Activated naive CD8-positive, alpha-beta T cell treated with anti-CD3 and anti-CD28 coated beads, Interleukin-2, amount 10 ng/mL, durations not matched to agents 7 days and 5 days (primary cell): ENCODE measurements at places on chromosomes 12 and 14. TPM values are rescaled to one million over a fixed set of nuclear protein-coding genes. Genes with fewer than 3 reads are reported as not detected.

POTEM gene
- not detected for total RNA-seq

GRCh38 chr12:17642340-17642650 is 447.7 kb downstream of the RERGL start:
- peaks cover 5% of the 10 kb centered on the region for H3K4me1 ChIP-seq
- H3K4me3 ChIP-seq = no peak overlapping the region
- no peaks in the 10 kb centered on the region for H3K27me3 ChIP-seq
- DNase-seq = no peak

GRCh38 chr12:66538970-66539369 is 139.9 kb downstream of the GRIP1 start:
- no peak overlapping the region for H3K4me3 ChIP-seq
- no peaks in the 10 kb centered on the region for H3K4me1 ChIP-seq
- H3K27me3 ChIP-seq = no peaks in the 10 kb centered on the region
- no peak overlapping the region for H3K27ac ChIP-seq
- no peak for DNase-seq

GRCh38 chr12:29238822-29239291 is 89.8 kb downstream of the FAR2 start:
- no peak overlapping the region for H3K27ac ChIP-seq
- peaks cover 7% of the 10 kb centered on the region for H3K4me1 ChIP-seq
- no peak overlapping the region for H3K4me3 ChIP-seq
- H3K36me3 ChIP-seq = peaks cover 4% of the 10 kb centered on the region
- no peaks in the 10 kb centered on the region for H3K27me3 ChIP-seq
- DNase-seq = no peak

DNA sequence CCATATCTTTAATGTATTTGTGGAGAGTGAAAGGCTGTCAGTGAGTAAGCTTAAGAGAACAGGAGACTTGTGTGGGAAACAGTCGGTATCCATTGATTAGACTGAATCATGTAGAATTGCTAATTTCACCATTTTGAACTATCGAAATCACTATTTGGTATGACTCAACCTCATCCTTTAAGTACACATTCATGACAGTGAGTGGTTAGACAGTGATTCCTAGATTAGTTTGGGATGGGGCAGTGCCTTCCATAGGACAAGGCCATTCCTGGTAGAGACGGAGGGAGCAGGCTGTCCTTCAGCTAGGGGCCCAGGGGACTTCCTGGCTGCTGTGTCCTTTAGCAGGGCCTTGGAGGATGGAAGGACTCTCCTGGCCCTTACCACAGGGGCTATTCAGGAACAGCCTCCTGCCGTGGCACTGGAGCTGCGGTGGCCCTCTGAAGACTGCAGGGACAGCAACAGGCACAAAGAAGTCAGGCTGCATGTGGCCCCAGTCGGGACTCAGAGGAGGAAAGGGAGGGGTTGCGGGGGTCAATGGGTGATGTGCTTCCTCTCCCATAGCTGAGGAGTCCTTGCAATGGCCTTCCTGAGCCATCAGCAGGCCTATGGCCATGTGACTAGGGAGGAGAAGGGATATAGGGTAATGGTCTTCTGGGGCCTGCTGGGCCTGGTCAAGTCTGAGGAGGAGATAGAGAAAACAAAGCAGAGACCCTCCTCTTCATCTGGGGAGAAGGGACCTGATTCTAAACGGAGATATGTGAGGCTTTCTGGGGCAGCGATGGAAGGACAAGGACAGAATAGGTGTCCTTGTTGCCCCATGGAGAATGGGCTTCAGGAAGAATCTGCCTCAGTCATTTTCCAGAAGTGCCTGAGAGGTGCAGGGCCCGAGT is 11.2 kb downstream of the SERPINA1 start:
- H3K4me3 ChIP-seq = no peak overlapping the region
- H3K27ac ChIP-seq = no peak overlapping the region
- DNase-seq = no peak
- no peaks in the 10 kb centered on the region for H3K36me3 ChIP-seq

GRCh38 chr14:66395300-66395699 is 90.9 kb upstream of the CCDC196 start:
- H3K27ac ChIP-seq = no peak overlapping the region
- no peak for DNase-seq
- peaks cover 7% of the 10 kb centered on the region for H3K4me1 ChIP-seq
- H3K27me3 ChIP-seq = peaks cover 3% of the 10 kb centered on the region
- H3K4me3 ChIP-seq = no peak overlapping the region

GRCh38 chr14:79483477-79484388 is 727.6 kb downstream of the DIO2 start:
- no peaks in the 10 kb centered on the region for H3K36me3 ChIP-seq
- no peaks in the 10 kb centered on the region for H3K27me3 ChIP-seq
- H3K4me1 ChIP-seq = no peaks in the 10 kb centered on the region

GRCh38 chr14:81269100-81269978 is 48.6 kb upstream of the GTF2A1 start:
- no peaks in the 10 kb centered on the region for H3K36me3 ChIP-seq
- no peak for DNase-seq
- H3K27ac ChIP-seq = no peak overlapping the region
- H3K4me1 ChIP-seq = peaks cover 11% of the 10 kb centered on the region

DNA sequence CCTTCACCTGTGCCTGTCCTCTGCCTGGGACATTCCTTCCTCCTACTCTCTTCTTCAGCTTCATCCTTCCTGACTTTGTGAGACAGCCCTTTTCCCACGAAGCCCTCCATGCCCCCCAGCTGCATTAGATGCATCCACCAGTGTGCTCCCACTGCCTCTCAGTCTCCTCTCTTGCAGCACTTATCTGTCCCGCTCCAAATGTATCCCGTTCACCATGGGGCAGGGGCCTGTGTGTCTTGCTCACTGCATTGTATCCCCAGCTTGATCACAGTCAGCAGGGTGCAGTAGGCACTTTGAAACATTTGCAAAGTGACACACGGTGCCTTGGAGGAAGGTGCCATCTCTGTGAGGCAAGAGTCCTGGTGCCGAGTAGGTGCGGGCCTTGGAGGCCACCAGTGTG is 104.0 kb downstream of the SLC25A47 start:
- H3K4me3 ChIP-seq = no peak overlapping the region
- no peaks in the 10 kb centered on the region for H3K27me3 ChIP-seq
- H3K36me3 ChIP-seq = no peaks in the 10 kb centered on the region
- peaks cover 12% of the 10 kb centered on the region for H3K4me1 ChIP-seq
